Activated CD8-positive, alpha-beta memory T cell treated with anti-CD3 and anti-CD28 coated beads for 48 hours (primary cell): ENCODE measurements at places on chromosomes 5 and 9.

DNA sequence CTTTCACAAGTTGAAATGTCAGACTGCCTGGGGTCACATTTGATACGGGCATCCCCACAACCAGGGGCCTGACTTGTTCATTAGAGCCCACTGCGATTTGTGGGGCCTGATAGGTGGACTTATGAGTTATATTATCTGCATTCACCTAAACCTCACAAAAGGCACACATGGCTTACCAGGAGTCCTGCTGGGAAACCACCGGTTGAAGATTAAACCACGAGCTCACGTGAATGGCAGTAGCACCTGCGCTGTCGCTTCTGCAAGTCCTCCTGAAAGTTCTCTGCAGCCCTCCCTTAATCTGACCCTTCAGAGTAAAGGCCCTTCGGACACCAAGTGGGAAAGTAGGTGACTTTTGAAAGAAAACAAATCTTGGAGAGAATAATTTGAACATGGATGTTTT is 68.9 kb downstream of the PPIC start:
- DNase-seq = no peak

- DNase-seq = no peak
Observed at GRCh38 chr5:167796672-167797071, 494.8 kb upstream of the WWC1 start.

GRCh38 chr5:107739661-107740060 is 68.9 kb upstream of the EFNA5 start:
- DNase-seq = no peak

DNA sequence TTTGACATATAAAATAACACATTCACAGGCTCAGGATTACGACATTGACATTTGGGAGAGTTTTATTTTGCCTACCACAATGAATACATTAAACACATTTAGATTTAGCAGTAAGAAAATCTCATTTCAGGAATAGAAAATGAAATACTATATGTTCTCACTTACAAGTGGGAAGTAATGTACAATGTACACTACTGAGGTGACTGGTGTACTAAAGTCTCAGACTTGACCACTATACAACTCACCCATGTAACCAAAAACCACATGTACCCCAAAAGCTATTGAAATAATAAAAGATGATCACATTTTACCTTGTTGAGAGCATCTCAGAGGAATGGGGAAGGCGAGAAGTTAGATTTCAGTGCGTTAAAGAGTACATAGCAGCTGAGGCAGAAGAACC is 1202.4 kb upstream of the SEMA6A start:
- no peak for DNase-seq

GRCh38 chr5:93607367-93608258 is 24.6 kb downstream of the NR2F1 start:
- DNase-seq = no peak

- DNase-seq = no peak
Observed at GRCh38 chr5:57215629-57216195, 41.9 kb downstream of the GPBP1 start.

GRCh38 chr5:81247441-81247972 is 14.4 kb downstream of the CKMT2 start:
- no peak for DNase-seq

DNA sequence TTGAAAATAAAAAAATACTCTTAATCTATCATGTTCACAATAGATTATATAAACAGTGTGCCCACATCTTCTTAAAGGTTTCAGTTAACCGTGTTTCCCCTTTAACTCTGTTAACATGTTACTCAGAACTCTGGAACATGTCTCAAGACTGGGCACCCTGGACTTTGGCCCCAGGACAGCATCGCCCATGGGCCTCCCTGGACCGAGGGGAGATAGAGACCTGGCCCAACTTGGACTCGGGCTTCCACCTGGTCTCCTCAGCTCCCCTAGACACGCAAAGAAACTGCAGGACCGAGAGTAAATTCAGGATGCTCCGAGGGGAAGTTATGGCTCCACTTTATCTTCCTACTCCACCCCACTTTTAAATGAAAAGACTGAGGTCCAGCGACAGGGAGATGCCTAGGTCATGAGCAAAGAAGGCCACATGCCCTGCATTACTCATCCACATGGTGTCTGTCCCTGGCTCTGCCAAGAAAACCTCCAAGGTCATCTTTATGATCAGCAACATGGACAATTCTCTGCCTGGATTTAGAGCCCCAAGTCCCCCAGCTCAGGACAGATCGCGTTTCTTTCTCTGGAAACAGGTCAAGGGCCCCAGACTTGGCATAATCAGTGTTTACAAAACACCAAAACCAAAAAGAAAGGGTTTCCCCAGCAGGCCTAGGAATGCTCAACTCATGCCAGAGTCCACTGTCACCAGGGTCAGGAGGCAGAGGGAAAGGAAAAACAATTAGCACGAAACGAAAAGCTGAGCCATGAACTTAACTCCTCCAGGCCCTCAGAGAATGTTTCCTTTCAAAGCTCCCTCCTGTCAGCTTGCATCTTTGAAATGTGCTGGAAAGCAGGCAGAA is 17.4 kb downstream of the GPX3 start:
- DNase-seq = no peak

DNA sequence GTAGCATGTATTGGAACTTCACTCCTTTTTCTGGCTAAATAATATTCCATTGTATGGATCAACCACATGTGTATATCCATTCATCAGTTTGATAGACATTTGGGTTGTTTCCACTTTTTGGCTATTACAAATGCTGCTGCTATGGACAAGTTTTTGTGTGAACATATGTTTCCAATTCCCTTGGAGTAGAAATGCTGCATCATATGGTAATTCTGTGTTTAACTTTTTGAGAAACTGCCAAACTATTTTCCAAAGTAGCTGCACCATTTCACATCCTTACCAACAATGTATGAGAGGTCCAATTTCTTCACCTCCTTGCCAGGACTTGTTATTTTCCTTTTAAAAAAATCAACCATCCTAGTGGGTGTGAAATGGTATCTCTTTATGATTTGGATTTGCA is 8.4 kb downstream of the FRRS1L start:
- no peak for DNase-seq

- DNase-seq = no peak
Observed at GRCh38 chr5:1298723-1299510, 4.0 kb upstream of the TERT start.

DNA sequence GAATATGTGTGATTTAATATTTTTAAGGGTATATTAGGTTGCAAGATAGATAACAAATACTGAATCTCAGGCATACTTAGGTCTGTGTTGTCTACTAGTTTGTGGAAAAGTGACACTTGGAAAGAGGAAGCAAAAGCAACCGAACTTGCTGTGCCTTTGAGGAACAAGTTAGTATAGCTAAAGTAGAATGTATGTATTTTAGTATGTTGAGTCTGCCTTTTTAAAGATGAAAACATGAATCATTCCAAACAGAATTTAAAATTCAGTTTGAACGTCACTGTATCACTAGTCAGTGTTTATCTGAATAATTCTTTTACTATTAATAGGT is 12.9 kb downstream of the TLE4 start:
- no peak for DNase-seq

DNA sequence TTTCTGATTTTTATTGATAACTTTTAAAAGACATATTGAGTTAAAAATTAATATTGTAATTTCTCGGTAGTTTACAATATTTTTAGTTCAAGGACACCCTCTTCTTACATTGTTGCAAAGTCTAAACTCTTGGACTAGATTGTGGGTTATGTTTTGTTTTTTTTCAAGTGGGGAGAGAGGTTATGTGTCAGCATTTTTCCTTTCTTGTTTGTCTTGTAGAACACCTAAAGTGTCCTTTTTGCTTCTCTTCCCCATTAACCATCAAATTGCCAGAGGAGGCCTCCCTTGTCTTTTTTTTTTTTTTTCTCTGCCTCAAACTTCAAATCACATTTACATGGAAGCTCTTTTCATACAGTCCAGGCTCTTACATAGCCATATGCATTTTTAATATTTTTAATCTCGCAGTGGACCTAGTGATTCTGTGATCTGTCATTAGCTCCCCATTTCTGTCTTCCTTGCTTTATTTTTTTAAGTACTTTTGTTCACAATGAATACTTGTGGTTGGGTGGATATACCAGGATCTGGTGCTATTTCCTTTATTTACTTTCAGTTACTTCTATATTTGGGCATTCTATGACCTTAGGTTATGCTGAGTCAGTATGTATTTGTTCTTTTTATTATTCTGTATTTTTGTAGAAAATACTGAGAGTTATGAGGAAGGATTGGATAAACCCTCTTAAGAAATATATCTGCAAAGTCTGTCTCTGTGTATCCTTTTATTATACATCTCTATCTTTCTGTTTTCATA is 2280.6 kb upstream of the ACO1 start:
- no peak for DNase-seq

DNA sequence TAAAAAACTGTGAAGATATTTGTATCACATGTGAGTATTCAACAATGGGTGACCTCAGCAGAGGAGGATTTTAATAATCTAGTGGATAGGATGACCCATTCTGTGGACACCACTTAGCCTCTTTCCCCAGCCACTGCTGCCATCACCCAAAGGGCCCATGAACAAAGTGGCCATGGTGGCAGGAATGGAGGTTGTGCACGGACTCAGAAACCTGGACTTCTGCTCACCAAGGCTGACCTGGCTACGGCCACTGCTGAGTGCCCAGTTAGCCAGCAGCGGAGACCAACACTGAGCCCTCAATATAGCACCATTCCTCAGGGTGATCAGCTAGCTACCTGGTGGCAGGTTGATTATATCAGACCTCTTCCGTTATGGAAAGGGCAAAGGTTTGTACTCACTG is 1410.4 kb upstream of the CDH9 start:
- DNase-seq = no peak

- no peak for DNase-seq
Observed at GRCh38 chr5:123452401-123452800, 29.2 kb upstream of the CEP120 start.

- no peak for DNase-seq
Observed at GRCh38 chr5:81761270-81761669, 10.4 kb upstream of the SSBP2 start.

GRCh38 chr9:82081496-82081895 is 92.9 kb downstream of the SPATA31D1 start:
- no peak for DNase-seq

DNA sequence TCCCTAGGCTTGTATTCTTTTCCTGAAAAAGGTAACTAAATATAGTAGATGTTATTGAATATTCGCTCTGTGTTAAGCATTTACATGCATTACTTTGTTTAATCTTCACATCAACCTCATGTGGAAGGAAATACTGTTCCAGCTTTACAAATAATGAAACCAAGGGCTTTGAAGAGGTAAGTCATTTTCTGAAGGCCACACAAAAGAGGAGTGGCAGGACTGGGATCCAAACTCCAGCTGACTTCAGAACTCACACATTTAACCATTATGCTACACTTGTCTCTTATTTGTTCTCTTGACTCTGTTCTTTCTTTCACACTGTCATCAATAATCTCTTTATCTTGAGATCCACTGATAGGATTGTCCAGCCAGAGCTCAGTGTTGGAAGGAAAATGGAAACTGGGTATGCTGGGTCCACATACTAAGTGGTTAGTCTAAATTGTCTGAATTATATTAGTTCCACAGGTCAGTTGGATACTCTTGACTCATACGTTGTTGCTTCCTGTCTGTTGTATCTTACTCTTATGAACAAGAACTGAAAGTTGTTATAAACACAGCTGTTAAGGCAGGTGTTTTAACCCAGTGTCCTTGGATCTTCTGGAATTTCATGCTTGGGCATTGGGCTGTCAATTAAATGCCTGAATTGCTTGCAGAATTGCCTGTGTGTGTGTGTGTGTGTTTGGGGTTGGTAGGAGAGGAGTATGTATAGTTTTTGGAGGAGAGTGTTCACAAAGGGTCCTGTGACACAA is 65.6 kb downstream of the TLE4 start:
- DNase-seq = no peak

- DNase-seq = no peak
Observed at GRCh38 chr5:119339965-119340364, 15.9 kb upstream of the TNFAIP8 start.

GRCh38 chr9:97388721-97389238 is 23.1 kb upstream of the TDRD7 start:
- DNase-seq = no peak

GRCh38 chr5:145433077-145433476 is 402.1 kb downstream of the PRELID2 start:
- DNase-seq = no peak

DNA sequence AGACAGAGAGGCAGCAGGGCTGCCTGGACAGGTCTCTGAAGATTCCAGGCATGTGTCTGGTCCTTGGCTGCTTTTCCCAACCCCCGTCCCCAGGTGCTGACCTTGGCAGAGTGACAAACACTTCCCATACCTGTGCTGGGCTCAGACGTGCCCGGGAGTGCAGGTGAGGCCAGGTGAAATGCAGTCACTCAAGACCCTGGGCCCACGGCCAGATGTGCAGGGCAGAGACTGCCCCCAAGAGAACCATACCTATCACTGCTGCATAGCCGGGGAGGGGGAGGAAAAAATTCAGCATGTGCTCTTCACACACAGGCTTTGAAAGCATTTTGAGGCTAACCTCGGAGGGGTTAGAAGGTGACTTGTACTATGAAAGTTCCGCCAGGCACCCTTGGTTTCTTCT is 22.6 kb downstream of the CCNJL start:
- no peak for DNase-seq

DNA sequence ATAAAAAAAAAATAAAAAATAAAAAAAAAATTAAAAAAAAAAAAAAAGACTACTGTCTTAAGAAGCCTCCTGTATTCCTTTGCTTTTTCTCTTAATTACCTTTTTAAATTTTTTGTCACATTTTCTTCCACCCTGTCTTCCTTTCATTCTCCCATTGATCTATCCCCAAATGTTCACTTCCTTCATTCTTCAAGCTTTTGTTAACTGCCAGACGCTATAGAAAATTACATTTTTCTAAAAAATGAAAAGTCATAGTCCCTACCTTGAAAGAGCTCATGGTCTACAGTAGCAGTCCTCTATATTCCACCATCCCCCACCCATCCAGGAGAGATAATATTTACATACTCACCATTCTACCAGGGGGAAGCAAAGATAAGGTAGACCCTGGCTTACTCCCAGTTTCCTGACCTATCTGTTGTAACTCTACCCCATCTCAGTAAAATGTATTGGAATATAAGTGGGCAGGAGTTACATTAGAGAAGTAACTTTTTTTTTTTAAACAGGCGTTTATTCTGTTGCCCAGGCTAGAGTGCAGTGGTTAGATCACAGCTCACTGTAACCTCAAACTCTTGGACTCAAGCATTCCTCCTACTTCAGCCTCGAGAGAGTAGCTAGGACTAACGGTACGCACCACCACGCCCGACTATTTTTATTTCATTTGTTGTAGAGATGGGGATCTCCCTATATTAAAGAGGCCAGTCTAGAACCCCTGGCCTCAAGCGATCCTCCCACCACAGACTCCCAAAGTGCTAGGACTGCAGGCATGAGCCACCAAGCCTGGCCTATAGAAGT is 3.8 kb upstream of the PRKAA1 start:
- DNase-seq = no peak

DNA sequence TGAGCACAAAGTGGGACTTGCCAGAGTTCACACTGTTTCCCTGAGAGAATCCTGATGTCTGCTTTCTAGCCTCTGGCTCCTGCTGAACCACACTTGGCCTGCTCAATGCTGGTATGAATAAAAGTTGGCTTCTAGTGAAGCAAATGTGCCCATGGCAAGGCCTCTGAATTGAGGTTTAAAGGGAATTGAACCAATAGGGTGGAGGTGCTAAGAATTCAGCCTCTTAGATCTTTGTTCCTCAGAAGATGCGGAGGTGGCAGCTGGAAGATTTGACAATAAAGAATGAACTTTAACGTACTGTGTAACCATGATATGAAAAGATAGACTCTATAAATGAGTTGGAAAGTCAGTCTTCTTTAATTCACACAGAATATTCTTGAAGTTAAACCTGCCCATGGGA is 57.2 kb downstream of the RASGRF2 start:
- DNase-seq = no peak

GRCh38 chr5:80399526-80400239 is 8.2 kb upstream of the ZFYVE16 start:
- no peak for DNase-seq
